ENCODE measurements at places on chromosomes 16 and 17.
A peak's percentile ranks its signal among the peaks of the same experiment; 100 is the strongest.

DNA sequence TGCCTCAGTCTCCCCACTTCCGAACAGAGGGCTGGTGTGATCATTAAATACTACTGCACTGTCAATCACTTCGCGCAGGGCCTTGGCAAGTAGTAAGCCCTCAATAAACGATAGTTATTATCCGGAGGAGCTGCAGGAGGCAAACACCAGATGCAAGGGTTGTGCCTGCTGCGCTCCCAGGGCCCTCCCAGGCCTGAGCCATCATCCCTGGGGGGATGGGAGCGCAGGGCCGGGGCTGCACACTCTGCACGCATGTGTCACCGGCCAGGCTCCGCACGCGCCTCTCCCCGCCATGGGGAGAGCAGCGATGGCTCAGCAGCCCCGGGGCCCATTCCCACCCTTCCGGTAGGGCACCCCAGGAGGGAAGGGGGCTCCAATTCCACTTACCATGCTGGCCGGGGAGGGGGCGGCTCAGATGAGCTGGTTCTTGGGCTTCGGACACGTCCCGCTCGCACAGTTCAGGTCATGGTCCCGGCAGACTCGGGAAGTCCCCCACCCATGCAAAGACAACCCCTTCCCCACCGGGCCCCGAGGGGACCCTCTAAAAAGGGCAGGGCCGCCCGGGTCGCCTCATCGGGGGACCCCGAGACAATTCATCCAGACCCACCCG, 681 bp downstream of the XPO6 start:
- peak; percentile 74 for DNase-seq

GRCh38 chr17:74964988-74965622, 7.5 kb downstream of the HID1 start:
- no peak for DNase-seq

DNA sequence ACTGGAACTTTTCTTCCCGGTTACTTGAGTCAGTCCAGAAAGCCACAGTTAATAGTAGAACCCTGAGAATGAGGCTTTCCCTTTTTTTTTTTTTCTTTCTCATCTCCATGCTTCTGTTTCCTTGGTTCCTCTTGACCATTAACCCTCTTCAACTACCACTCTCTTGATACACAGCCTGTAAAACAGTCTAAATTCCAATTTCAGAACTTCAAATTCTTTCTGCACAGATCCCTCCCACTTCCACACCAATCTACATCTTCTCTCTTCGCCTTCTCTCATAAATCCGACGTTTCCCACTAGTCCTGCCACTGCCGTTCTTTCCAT, 588 bp downstream of the METTL16 start:
- no peak for DNase-seq

DNA sequence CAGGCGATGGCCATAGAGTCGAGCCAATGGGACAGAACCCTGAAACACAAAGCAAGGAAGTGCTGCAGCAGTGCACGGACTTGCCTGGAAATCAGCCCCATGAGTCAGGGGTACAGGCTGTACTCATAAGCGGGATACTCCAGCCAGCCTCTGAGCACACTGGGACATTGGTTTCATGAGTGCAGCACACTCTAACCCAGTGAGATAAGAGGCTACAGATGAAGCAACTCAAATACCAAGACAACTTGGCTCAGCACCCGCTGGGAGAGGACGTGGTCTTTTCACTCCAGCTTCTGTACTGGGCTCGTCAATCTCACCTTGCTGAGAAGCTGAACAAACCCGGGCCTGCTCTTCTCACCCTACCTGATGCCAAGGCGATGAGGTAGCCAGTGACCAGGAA, 98.2 kb downstream of the AXIN2 start:
- no peak for DNase-seq

DNA sequence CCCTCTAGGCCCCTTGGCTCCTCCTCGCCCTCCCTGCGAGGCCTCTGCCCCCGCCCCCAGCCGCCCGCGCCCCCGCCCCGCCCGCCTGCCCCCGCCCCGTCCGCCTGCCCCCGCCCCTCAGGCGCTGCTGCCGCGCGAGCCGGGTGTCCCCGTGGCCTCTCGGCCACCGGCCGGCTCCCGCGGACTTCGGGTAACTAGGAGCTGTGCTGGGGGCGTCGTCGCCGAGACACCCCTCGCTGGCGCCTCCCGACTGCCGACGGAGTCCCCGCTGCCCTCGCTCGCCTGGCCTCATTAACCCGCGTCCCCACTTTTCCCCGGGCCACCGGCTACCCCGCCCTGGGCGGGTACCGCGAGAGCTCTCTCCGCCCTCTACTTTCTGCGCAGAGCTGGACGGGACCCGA, at the start of gene TLCD1:
TSS of gene TLCD1 (minus strand) at position 8 of the 401 bp plus-strand sequence. CDS start 136 bp downstream, outside the sequence.
- DNase-seq, result peak; percentile 90

- DNase-seq, result no peak
These were observed 218.8 kb downstream of the RAB11FIP4 start for GRCh38 chr17:31609996-31610910.

- DNase-seq, result no peak
These were observed 7.8 kb downstream of the TTC19 start for GRCh38 chr17:16007439-16007838.

DNA sequence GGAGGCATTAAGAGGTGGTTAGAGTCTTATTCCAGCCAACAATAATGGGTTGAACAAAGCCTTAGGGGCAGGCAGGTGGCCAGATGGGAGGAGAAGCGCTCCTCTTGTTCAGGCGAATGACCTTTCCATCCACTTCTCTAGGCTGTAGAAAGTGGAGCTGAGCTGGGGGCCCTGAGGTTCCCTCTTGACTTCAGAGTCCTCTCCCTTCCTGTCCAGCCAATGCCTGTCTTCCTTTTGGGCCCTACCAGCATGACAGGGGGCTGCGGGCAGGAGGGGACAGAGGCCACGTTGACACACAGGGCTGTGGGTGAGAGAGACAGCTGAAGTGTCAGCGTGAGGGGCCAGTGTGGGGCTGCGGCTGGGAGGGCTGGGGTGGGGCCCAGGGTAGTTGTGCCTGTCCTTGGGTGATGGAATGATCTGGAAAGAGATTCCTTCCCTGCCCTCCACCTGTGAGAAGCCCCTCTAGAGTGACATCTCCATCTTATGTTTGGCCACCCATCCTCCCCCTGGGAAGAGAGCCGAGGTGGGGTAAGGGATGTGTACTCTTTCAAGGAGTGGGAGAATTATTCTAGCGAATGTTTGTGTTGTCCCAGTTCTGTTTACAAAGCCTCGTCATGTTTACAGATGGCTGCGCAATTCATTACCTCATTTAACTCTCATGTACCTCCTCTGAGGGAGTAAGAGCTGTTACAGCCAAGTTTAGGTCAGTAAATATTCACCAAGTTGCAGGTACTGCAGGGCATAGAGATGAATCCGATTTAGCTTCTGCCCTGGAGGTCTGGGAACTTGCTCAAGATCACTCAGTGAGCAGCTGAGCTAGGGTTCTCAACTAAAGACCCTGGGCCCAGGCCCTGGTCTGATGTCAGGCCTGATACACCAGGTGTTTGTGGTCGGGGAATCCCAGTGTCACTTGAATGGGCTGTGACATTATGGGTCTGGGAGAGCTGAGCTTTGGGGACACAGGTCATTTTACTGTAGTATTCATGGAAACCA, 3.3 kb downstream of the ERBB2 start:
- no peak for DNase-seq

- peak; percentile 57 for DNase-seq
These were observed at the start of gene SPNS3 for GRCh38 chr17:4433515-4434031. TSS of gene SPNS3 (plus strand) at chr17:4433940. CDS start at chr17:4433968, 28 bp downstream.

GRCh38 chr17:3609689-3610088, 478 bp upstream of the TRPV1 start:
- DNase-seq, result no peak

- DNase-seq, result no peak
These were observed 58.2 kb upstream of the HAPSTR1 start for GRCh38 chr16:9033125-9033830.

DNA sequence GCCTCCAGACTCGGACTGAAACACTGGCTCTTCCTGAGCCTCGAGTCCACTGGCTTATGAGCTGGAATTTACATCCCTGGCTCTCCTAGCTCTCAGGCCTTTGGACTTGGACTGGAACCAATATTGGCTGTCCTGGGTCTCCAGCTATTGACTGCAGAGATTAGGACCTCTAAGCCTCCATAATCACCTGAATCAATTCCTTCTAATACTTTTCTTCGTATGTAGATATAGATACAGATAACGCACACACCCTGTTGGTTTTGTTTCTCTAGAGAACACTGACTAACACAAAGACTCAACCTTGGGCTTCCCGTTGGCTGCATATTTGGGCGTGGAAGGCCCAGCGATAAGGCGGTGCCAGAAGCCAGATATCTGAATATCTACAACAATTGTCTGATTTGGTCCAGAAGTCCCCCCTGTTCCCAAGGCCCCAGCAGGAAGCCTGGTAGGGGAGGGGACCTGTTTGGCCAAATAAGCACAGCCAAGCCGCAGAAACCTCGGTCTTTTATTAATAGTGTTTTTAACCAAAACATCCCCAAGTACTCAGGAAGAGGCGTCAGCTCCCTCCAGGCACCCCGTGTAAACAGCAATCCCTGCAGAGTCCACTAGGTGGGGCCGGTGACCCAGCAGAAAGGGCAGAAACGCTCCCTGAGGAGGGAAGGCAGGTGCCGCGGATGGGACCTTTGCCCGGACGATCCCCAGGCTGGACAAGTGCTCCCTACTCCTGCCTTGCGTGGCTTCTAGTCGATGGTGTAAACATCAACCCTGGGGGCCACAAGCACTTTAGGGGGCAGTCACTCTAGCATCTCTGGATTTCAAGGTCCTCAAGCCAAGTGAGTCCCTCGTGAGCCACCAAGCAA, 57.0 kb downstream of the ABR start:
- DNase-seq, result peak; percentile 81

- no peak for DNase-seq
These were observed 1.5 kb downstream of the SCARF1 start for GRCh38 chr17:1643999-1644492.

DNA sequence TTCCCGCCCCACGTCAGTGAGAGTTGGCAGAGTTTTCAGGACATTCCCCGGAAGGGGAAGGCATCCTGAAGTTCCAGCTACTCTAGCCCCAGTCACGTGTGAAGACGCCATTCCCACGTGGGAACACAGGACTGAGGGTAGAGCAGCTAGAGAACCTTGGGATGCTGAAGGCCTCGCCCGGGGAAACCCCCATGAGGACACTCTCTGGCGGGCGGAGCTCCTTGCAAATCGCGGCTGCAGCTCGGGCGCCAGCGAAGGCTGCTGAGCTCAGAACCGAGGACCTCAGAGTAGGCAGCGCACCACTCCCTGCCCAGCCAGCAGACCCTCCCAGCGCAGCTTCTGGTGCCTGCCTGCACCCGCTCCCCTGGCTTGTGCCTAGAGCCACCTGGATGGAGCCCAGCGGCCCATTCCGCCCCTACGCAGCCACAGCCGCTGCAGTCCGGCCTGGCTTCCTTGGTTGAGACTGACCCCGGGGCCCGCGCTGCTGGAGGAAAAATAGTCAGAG, 51.9 kb downstream of the SHCBP1 start:
- DNase-seq, result no peak

- DNase-seq, result no peak
These were observed 49.2 kb upstream of the MYH2 start for GRCh38 chr17:10598621-10599020.

- DNase-seq, result no peak
These were observed 11.9 kb downstream of the SPNS2 start for GRCh38 chr17:4510618-4510941.

- peak; percentile 57 for DNase-seq
These were observed 12.4 kb downstream of the SGCA start for GRCh38 chr17:50177983-50178834.

DNA sequence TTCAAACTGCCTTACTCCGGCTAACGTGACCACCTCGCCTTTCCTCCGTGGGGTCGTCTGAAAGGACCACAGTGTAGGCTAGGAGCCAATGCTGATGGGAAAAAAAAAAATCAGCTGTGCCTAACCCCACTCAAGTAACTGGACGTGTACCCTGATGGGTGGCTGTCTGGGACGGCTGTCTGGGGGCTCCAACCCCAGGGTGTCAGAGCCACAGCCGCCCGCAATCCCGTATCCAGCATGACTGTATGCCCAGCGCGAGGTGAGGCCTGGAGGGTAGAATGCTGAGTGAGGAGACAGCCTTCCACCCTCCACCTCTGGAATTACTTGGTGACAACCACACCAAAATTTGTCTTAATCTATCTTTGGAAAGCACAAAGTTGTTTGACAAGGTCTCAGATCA, 2.8 kb downstream of the CSNK1D start:
- no peak for DNase-seq

GRCh38 chr17:31888124-31888523, 13.4 kb downstream of the UTP6 start:
- no peak for DNase-seq

DNA sequence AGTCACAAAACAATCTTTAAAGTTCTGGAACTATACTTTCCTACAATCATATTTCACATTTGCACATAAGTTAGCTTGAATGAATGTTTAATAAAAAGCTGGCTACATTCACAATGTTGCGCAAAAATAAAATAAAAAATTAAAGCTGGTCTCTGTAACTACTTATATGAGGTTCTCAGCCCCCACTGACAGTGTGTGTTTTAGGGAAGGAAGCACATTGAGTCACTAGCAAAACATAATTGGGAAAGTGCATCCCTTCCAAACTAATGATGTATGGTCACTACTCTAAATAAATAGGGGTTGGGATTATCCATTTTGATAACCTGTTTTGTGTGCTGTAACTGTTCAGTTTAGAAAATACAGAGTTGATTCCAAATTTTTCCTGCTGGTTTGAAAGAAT, 251.9 kb downstream of the IRX3 start:
- DNase-seq, result no peak

Data from stimulated activated naive CD8-positive, alpha-beta T cell treated with anti-CD3 and anti-CD28 coated beads, Interleukin-15, amount 100 ng/mL, for 72 hours (primary cell).